ENCODE measurements at places on chromosomes 12 and 14.
A peak's percentile ranks its signal among the peaks of the same experiment; 100 is the strongest.

DNA sequence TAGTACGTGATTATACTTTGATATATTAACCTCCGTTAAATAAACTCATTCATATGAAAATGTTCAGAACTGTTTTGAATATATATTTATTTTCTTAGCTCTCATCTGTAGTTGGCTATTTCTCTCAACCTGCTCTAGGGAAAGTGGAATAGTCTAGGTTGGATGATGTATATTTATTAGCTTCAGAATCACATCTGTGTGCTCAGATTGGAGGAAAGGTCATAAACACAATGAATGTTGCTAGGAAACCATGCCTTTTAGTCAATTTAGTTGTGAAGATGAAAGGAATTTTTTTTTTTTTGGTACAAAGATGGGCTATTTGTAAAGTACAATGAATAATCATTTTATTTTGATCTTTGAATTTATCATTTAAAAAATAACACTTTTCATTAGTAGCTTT is 439.1 kb downstream of the FOXG1 start:
- DNase-seq, result no peak

GRCh38 chr12:124363353-124363965 is 68.6 kb downstream of the RFLNA start:
- no peak for DNase-seq

- no peak for DNase-seq
Measured at GRCh38 chr12:126704609-126705008, 1562.4 kb upstream of the TMEM132C start.

DNA sequence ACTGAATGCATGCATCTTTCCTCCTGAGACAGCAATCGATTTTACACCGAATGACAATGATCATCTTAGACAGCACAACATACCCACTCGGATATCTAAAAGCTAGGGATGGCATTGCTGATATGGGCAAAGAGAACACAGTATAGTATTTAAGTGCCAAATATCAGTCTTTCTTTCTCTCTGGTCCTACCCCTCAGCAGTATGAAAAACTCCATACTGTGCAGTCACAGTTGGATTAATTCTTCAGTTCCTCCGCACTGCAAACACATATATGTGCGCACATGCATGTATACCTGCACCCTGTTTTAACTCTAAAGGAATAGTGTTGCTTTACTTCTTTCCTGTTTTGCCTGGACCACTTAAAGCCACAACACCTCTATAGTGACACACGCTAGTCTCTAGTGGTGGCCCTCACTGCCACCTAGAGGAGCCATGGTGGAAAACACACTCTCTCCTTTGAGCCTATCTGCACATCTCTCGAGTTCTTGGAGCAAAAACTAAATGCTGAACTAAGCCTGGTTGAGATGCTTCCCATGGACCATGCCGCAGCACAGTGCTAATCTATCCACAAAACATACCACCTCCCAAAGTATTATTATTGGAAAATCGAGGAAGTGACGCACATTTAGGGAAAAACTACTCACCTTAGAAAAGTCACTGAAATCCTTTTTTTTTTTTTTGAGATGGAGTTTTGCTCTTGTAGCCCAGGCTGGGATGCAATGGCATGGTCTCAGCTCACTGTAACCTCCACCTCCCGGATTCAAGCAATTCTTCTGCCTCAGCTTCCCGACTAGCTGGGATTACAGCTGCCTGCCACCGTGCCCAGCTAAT is 11.9 kb downstream of the TMEM52B start:
- DNase-seq, result peak; percentile 47

- DNase-seq, result peak; percentile 50
Measured at GRCh38 chr12:43832463-43833168, 3.3 kb upstream of the TMEM117 start.

- no peak for DNase-seq
Measured at GRCh38 chr14:67665868-67666267, 8.6 kb downstream of the VTI1B start.

GRCh38 chr12:132033627-132034026 is 83.9 kb downstream of the EP400 start:
- no peak for DNase-seq

- DNase-seq, result no peak
Measured at GRCh38 chr14:61611880-61612630, 83.3 kb upstream of the HIF1A start.

GRCh38 chr12:46271863-46272262 is 3.0 kb upstream of the SLC38A1 start:
- no peak for DNase-seq

GRCh38 chr14:78316052-78316451 is 145.9 kb downstream of the NRXN3 start:
- no peak for DNase-seq

DNA sequence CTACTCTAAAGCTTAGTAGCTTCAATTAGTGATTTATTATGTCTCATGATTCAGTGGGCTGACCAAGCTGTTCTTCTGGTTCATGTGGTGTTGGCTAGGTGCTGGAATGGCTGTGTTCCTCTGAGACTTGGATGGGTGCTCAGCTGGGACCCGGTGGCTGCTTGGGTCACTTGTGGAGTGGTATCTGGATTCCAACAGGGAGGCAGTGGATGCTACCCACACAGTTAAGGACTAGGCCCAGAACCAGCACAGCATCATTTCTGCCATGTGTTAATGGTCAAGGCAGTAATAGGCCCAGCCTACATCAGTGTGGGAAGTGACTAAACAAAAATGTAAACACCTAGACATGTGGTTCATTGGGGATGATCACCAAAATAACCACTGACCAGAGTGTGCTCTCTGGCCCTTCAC is 72.2 kb downstream of the FGD4 start:
- DNase-seq, result no peak

GRCh38 chr14:73461478-73462047 is 3.2 kb upstream of the NUMB start:
- no peak for DNase-seq

- no peak for DNase-seq
Measured at GRCh38 chr14:97275276-97275675, 478.1 kb downstream of the VRK1 start.

- DNase-seq, result no peak
Measured at GRCh38 chr14:69688299-69688649, 76.9 kb downstream of the SUSD6 start.

DNA sequence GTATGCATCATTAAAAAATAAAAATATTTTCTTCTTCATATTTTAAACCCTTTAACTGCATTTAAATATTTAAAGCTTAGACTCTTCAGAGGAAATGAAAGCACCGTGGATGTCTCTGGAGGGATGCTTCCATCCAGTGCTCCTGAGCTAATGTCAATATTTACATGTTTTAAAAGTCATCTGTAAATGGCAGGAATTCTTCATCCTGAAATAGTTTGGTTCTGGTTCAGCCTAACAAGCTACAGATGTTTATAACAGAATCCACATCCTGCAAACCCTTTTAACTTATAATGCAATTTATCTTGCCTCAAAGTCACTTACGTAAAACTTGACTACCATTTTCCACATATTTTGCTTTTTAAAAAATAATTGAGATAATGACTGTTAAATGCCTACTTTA is 1207.3 kb downstream of the SLC16A7 start:
- no peak for DNase-seq

GRCh38 chr12:31015215-31015614 is 58.4 kb upstream of the DDX11 start:
- DNase-seq, result no peak

- no peak for DNase-seq
Measured at GRCh38 chr12:72037006-72037795, 98.6 kb downstream of the TPH2 start.

- no peak for DNase-seq
Measured at GRCh38 chr12:11653215-11653753, 3.8 kb downstream of the ETV6 start.

DNA sequence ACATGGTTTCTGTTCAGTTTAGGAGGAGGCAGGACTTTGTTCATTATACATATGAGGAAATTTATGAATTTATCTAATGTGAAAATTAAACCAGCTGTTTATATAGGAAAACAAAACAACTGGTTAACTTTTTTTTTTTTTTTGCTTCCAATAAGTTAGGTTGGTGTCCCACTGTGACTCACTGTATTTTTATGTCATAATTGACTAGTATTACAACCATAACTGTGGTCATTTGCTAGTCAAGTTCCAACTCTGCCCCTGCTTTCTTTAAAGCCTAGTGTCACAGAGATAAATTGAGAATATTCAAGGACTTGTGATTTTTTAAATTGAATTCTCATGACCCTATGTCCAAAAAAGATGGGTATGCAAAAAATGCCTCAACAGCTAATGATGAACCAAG is 227.7 kb downstream of the BCAT1 start:
- DNase-seq, result no peak

GRCh38 chr12:69881771-69882170 is 56.7 kb downstream of the MYRFL start:
- no peak for DNase-seq

DNA sequence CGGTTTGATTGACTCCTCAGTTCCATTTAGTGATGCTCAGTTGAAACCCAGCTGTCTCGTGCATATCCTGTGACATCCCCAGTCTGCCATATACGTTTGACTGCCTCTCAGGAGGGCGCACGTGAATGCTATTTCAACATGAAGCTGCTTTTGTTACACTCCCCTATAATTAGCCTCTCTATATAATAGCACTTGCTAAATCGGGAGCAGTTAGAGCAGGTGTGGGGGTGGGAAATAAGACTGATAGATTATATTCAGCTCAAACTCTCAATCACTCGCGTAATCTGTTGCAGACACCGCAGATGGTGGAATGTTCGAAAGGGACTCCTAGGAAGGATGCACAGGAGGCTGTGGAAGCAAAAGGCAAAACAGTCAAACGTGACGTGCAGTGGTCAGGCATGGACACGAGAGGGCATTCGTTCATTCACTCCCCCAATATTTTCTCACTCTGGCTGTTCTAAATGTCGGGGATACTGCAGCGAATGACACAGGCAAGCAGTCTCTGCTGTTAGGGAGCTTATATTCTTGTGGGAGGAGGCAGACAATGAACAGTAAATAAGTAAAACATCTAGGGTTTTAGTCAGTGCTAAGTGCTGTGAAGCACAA is 29.8 kb downstream of the KCNA1 start:
- DNase-seq, result no peak

DNA sequence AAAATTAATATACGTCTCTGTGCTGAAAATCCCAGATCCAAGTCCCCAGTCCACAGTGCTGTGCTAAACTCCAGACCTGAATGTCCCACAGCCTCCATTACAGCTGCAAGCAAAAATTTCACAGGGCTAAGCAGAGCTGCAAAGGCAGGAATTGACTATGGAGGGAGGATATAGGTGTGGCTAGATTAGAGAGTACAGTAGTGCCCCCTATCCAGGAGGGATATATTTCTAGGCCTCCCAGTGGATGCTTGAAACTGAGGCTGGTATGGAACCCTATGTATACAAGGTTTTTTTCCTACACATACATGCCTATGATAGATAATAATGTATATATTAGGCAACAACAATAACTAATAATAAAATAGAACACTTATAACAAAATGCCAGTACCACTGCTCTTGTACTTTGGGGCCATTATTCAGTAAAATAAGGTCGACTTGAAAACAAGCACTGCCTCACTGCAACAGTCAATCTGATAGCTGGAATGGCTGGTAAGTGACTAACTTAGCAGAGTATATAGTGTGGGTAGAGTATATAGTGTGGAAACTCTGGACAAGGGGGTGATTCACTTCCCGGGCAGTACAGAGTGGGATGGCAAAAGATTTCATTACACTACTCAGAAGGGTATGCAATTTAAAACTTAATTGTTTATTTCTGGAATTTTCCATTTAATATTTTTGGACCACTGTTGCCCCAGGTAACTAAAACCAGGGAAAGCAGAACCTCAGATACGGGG is 82.7 kb downstream of the C14orf132 start:
- no peak for DNase-seq

- DNase-seq, result no peak
Measured at GRCh38 chr12:121575952-121576625, 4.7 kb downstream of the KDM2B start.

GRCh38 chr12:1744932-1745331 is 54.1 kb downstream of the ADIPOR2 start:
- no peak for DNase-seq

GRCh38 chr14:103209506-103209905 is 86.2 kb downstream of the TNFAIP2 start:
- no peak for DNase-seq

DNA sequence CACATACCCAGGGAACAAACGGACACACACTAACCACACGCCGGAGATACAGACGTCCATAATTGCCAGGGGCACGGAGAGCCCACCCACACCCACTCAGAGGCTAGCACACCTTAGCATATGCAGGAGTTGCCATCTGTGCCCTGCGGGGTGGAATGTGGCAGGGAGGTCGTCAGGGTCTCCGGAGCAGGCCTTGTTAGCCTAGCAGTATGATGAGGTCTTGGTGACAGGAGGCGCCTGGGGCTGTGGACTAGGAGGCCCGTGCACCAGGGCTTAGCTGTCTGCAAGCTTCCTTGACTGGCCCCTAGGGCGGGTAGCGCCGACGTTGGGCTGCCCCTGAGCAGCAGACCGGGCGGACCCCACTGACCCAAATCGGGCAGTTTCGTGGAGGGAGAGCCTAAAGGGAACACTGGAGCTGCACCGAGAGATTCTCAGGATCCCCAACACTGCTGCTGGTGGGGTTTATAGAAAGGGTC is 10.0 kb downstream of the STAC3 start:
- DNase-seq, result no peak

DNA sequence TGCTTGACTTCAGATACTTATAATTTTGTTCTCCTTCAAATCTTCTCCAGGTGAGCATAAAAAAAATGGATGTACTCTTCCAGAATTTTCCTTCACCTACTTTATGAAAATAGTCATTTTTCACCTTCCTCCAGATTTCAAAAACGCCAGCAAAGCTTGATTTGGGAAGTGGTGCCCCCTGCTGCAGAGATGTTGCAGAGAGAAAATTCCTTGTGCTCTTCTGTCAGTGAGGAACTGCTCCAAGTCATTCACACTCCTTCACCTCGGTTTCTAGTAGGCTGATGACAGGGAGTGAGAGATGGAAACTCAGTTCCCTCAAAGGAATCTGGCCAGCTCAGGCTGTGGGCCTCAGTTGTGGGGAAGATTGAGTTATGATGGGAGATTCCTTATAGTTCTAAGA is 24.2 kb upstream of the RNASE3 start:
- no peak for DNase-seq

- no peak for DNase-seq
Measured at GRCh38 chr12:7295529-7295928, 8.3 kb upstream of the ACSM4 start.

DNA sequence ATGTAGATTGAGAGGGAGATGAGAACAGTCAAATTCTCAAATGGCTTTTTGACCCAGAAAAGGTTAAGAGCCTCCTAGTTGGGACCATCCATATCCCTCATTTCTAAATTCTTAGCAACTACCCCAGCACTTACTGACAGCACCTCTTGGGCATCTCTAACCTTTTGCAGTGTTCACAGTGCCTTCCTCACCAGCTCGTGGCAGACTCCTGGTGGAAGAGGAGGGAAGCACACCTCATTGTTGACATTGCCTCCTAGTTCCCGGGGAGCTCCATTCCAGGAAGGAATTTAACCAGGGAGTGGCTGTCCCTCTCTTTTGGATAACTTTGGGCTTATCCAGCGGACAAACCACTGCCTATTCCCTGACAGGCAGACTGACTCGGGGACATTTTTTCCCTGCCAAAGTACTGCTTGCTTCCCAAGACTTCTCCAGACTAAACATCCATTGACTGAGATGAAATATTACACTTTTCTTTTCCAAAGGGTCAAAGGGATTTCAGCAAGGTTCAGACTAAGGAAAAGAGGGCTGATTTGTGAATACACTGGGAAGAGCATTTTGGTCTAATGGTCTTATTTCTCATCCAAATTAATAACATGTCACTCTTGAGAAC is 9.0 kb upstream of the OR6J1 start:
- DNase-seq, result peak; percentile 28

GRCh38 chr12:63521706-63522105 is 146.6 kb downstream of the DPY19L2 start:
- no peak for DNase-seq

GRCh38 chr12:4826909-4827308 is 82.8 kb upstream of the KCNA1 start:
- DNase-seq, result no peak

Measured in central memory CD4-positive, alpha-beta T cell (primary cell).